ENCODE measurements at places on chromosomes 5 and 9.

DNA sequence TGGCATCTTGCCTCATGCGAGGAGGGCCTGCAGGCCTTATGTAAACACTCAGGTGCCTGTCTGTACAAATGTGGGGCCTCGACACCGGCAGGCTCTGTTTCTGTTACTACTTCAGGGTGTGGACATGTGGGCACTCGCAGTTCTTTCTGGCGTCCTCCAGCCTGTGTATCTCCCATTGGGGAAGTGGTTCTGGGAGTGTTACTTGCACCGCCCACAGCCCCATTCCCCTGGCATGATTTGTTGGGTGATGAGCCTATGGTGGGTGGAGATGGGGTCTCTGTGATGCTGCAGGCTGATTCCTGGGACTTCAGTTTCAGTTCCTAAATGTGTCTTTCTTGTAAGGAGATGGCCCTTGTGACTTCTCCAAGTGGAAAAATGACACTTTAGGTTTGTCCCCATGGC, 82.1 kb upstream of the PITX1 start:
- no peak for DNase-seq

GRCh38 chr5:50564079-50564478, 102.4 kb upstream of the PARP8 start:
- no peak for DNase-seq

- DNase-seq: no peak
Measured at GRCh38 chr5:2137444-2138050, 254.8 kb upstream of the IRX4 start.

DNA sequence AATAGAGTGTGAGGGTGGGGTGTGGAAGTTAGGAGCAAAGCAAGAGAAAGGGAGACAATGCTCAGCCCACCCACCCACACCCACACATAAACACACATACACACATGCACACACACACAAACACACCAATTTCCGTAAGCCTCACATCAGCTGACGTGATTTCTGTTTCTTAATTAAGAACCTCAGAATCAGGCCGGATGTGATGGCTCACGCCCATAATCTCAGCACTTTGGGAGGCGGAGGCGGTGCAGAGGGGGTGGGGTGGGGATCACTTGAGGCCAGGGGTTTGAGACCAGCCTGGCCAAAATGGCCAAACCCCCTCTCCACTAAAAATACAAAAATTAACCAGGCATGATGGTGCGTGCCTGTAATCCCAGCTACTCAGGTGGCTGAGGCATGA, 26.4 kb upstream of the PIK3R1 start:
- DNase-seq: no peak

DNA sequence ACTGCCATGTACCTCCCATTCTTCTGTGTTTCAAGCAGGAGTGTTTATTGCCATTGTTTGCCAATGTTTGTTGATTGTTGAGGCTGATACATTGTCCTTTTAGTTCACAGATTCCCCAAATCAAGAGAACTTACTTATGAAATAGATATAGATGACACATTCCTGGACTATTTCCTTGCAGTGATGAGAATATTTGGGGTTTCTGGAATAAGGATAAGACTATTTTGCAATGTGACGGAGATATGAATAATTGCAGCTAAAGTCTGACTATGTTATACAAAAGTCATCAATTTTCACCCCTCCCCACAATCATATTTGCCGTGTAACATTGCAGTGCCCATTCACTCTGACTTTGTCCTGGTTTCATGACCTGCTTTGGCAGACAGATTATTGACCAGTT, 460.8 kb downstream of the CDH10 start:
- DNase-seq: no peak

GRCh38 chr9:70642341-70642740, 227.9 kb upstream of the KLF9 start:
- DNase-seq: no peak

GRCh38 chr5:110851357-110851756, 112.5 kb downstream of the SLC25A46 start:
- peak; percentile 70 for DNase-seq

GRCh38 chr5:36897616-36898015, 21.0 kb downstream of the NIPBL start:
- peak; percentile 52 for DNase-seq

DNA sequence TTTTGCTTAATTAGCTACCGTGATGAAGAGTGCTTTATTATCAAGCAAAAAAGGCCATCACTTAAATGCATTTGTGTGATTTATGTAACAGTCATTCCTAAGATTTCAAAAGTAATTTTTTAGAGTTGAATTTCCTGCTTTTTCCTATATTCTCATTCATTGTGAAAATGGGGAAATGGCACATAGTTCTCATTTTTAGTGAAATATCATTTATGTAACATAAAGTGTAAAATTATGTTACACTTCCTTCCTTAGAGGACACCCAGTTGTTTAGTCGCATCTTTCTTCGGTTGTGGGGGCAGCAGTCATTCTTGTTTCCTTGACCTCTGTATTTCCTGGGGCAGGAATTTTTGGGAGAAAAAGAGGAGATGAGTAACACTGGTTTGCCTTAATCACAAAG, 142.8 kb downstream of the MAST4 start:
- no peak for DNase-seq

DNA sequence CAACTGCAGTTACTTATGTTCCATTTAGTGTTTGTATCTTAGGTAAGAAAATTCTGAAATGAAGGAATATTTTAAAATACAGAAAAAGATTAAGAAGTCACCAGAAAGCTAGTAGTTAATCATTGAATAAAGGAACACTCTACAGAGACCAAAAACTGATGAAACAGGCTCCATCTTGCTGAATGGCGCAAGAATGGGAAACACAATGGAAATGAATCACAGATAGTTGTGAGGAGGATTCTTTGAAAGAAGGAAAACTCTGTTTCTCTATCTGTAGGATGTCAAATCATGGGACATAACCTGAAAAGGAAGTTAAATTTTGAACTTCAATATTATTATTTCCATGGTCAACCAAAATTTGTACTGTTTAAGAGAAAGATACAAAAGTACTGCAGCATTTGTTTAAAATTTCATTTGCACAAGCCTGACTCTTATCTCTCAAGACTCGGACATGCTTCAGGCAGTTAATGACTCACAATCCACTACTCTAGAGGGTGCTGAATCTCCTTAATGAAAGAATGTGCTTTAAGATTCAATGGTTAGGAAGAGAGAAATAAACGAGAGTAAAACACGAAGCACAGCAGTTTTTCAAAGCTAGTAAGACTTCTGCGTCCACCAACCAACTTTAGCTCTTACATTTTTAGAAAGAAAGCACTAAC, 1064.4 kb upstream of the DMAC1 start:
- DNase-seq: peak; percentile 36

- DNase-seq: no peak
Measured at GRCh38 chr9:94872891-94873511, 146.5 kb downstream of the AOPEP start.

- DNase-seq: no peak
Measured at GRCh38 chr5:170571875-170572852, 68.3 kb downstream of the KCNIP1 start.

- DNase-seq: no peak
Measured at GRCh38 chr5:132476876-132477781, 13.4 kb downstream of the IRF1 start.

DNA sequence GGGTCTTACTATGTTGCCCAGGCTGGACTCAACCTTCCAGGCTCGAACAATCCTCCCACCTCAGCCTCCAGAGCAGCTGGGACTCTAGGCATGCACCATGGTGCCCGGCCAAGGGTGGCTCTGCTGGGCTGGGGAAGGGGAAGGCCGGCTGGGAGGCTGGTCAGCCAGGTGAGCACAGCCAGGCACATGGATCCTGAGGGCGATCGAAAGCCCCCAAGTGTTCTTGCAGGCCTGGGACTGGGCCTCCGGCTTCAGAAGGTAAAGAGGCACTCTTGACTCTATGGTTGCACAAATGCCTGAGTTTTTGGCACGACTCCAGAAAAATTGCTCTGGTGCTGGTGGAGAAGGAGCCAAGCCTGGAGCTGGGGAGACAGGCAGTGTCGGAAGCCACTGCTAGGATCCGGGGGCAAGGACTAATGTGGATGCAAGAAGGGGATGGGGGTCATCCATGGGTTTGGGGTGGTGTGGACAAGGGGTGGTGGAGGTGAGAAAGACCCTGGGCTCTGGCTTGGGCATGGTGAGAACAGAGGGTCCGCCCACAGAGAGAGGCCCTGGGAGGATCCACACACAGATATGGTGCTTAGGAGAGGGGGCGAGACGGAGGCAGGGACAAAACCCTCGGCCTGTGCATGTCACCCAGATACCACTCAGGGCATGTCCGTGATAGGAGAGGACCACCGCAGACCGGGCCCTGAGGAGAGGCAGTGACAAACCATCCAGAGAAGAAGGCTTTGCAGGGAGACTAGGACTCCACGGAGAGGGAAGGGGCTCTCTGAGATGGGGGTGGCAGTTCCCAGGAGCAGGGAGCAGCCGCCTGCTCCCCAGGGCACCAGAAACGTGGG, 51.1 kb upstream of the COL5A1 start:
- DNase-seq: peak; percentile 64

GRCh38 chr9:131480258-131480657, 22.5 kb upstream of the POMT1 start:
- DNase-seq: no peak

DNA sequence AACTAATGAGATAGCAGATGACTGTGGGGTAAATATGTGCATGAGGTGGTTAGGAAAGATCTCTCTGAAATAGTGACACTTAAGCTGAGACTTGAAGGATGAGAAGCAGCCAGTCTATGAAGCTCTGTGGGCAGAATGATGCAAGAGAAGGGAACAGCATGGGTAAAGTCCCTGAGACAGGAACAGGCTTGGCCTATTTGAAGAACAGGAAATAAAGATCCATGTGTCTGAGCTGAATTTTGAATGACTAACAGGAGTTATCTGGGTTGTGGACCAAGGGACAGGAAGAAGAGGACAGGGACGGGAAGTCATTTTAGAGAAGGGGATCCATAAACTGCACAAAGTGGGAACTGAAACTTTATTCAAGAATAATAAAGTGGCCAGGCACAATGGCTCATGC, 25.6 kb upstream of the HMGCS1 start:
- DNase-seq: no peak

DNA sequence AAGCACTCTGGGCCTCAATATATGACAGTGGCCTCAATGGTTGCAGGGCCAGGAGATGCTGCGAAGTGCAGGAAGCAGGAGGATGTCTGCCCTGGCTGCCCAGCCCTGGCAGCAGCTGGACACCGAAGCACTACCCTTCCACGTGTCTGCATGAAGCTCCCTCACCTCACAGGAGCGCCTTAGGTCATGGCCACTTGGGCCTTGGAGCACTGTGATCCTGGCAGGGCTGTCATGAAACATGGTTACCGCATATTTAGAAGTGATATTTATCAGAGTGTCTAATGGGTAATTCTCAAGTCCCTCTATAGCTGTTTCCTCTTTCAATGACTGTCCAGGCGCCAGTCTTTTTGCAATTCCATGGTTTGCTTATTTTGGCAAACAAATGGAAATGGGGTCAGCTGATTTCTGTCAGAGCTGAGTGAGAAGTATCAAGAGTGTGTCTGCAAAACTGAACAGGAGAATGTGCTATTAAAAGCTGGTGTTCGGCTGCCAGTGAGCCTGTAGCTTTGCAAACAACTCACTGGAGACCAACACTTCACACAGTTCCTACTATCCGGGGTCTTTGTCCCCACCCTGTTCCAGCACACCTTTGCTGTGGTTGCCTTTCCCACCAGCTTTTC, 285.9 kb downstream of the KIF4B start:
- no peak for DNase-seq

- DNase-seq: no peak
Measured at GRCh38 chr5:74293182-74293581, 347.3 kb downstream of the ENC1 start.

DNA sequence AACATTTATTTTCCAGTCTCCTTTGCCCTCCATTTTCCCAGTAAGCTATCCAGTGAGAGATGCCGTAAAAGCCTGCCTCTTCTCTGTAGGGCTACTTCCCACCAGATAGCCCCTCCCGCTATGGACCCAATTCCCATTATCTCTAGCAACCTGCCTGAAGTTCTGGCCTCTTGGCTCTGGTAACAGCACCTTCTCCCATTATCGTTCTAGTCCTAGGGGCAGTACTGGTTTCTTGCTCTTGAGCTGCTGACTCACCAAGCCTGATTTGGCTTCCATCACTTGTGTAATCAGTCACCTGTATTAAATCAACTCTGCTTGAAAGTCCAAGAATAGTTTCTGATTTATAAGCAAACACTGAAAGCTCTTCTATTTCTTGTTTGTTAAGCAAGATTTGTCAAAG, 42.8 kb upstream of the PARP8 start:
- DNase-seq: no peak

DNA sequence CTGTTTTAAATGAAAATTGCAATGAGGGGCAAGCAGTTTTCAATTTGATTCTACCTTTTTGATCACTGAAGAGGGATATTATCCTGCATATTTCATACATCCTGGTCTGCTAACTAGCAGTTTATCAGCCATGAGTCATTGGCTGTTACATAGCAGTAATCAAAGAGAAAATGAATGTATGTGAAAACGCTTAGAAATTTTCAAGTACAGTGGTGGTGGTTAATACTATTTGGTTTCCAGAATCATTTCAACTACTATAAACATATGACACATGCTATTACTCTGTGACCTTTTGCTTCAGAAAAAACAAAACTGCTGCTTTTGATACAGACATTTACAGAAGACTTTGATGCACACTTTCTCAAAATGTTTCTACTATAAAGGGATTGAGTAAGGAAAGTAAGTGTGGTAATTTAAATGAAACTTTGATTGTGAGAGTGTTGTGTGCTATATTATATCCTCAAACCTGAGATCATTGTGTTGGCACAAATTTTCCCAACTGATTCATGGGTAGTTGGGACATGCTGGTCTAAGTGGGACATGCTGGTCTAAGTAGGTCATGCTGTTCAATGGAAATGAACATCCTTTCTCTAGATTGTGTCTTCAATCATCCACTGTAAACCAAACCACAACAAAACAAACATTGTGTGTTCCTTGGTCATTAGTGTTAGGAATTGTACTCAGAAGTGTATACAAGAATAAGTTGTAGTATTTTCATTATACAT, 5.1 kb downstream of the RNF14 start:
- peak; percentile 72 for DNase-seq

- DNase-seq: no peak
Measured at GRCh38 chr9:98886691-98887229, 56.9 kb upstream of the COL15A1 start.

DNA sequence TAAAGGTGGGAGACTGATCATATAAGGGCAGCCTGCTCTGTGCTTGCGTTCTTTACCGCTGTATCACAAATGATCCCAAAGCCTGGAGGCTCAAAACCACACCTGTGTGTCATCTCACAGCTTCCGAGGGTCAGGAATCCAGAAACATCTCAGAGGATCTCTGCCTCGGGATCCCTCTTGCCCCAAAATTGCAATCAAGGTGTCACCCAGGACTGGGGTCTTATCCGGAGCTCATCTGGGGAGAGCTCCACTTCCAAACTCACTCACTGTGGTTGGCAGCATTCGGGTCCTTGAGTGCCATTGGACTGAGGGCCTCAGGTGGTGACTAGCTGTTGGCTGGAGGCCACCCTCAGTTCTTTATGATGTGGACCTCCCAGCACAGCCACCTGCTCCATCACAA, 26.7 kb upstream of the FCN2 start:
- no peak for DNase-seq

All from choroid plexus epithelial cell (primary cell).